ENCODE measurements at places on chromosomes 4 and X.

DNA sequence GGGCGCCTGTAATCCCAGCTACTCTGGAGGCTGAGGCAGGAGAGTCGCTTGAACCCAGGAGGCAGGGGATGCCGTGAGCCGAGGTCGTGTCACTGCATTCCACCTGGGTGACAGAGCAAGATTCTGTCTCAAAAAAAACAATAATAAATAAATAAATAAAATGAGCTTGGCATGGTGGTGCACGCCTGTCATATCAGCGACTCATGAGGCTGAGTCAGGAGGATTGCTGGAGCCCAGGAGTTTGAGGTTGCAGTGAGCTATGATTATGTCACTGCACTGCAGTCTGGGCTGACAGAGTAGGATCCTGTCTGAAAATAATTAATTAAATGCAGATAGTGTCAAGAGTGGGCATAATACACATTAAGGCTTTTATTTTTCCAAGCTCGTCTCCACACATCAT, 77.5 kb downstream of the DHRSX start:
- DNase-seq = no peak

DNA sequence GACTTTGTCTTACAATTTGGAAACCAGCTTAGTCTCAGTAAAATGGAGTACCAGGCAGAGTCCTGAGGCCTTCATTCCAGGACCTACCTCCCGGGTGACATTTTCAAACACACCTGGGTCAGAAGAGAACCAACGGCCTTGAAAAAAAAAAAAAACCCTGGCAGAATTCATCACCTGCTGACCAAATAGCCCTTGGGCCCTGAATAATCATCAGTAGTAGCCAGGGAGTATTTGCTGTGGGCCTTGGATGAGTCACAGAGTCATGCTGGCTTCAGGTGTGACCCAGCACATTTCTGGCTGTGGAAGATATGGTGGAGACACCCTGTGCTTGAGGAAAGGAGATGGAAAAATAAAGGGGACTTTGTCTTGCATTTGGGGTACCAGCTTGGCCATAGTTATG, 92.2 kb downstream of the LPAR4 start:
- DNase-seq = no peak

GRCh38 chr4:73259571-73260090, 1.0 kb upstream of the ANKRD17 start:
- DNase-seq = no peak

GRCh38 chrX:19443869-19444526, 71.3 kb downstream of the MAP3K15 start:
- DNase-seq = no peak

DNA sequence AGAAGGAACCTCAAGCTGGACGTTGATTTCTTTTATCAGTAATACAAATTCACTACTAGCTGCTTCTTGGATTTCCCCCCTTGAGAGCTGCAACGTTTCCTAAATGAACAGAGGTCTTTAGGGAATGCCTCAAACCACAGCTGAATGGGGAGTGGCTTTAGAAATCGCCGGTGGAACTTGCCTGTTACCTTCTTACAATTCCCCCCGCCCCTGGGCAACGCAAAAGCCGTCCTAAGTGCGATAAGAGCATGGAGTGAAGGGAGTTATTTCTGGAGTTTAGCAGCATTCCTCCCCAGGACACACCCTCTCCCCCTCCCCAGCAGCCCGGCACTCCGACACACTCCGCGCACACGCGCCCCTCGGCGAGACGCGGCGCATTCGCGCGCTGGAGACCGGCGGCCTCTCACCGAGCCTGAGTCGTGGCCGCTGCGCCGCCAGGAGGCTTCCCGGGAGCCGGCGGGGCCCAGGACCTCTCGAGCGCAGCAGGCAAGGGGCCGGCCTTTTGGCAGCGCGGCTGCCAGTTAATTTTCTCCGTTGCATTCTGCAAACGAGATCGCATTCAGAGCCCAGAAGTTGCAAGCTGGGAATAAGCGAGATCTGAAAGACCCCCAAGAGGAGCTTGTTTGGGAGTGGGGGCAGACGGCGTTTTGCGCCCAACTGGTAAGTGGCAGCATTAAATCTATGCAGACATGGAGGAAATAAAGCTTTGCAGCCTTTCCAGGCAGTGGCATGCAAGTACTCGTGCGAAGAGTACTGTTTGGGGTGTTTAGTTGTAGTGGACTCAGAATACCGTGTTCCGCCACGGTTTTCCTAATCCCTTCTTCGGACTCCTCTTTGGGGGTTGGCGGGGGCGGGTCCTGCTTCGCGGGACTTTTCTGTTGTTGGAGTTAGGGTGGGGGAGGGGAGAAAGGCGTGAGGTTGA, 134.7 kb downstream of the PALLD start:
- no peak for DNase-seq

DNA sequence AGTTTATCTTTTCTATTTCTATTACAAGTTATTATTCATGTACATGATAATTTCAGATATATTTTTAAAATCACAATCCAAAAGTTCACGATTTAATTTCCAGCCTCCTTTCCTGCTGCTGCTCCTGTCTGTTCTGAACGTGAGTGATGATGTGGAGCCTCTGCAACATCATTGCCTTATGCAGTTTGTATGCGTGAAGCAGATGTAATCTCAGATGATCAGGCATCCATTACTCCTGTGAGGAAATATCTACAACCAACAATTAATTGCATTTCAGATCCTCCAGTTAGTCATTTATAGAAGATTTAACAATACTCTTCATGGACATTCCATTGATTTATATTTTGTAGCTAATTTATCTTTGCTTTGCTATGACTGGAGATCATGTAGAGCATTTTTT, 668.7 kb upstream of the EPHA5 start:
- no peak for DNase-seq

GRCh38 chr4:75432683-75433082, 81.5 kb downstream of the RCHY1 start:
- no peak for DNase-seq

DNA sequence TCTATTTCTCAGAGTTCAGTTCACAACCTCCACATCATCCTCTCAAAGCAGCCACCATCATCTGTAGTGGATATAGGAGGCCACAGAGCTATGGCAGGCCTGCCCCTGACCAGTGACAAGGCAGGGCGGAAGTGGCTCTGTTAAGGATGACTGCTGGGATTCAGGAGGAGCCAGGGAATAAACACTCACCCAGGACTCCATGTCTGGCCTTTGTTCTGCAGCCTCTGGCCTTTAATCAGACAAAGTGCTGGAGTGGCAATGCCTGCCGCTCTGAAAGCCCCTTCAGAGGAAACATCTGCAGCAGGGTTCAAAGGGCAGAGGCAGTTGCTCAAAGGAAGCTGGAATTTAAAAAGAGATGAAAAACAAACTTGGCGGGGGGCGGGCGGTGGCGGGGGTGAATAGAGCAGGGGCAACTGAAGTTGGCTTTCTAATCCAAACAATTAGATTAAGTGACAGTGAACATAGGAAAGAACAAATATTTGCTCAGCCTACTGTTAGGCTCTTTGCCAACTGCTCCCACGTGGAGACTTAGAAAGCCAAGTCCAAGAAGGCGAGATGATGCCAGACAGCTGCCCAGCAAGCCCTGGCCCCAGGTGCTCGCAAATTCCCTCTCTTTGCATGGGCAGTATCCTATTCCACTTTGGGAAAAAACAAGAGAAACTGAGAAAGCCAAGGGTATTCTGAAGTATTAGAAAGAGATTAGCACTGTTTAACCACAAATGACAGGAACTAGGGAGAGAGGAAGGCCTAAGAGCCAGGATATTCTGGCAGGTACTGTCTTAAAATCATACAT, 5.5 kb downstream of the MPP1 start:
- no peak for DNase-seq

- DNase-seq = no peak
These were observed 7.2 kb downstream of the TCEAL3 start for GRCh38 chrX:103614999-103615398.

DNA sequence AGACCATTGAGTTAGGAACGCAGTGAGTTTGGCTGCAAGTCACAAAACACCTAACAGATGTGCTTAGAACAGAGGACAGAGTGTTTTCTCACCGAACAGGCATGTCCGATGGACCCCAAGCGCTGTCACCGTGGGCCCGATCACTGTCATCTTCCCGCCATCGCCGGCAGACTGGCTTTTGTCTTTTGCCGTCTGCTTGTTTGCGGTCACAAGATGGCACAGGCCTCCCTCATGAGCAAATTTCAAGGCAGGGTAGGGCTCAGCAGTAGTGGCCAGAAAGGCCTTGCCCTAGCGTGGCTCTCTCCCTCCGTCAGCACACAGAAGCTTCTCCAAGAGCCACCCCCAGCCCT, 21.4 kb upstream of the MRFAP1 start:
- DNase-seq = no peak

GRCh38 chr4:57631147-57631546, 521.0 kb upstream of the IGFBP7 start:
- no peak for DNase-seq

- no peak for DNase-seq
These were observed 26.1 kb upstream of the PRDM8 start for GRCh38 chr4:80171251-80171650.

GRCh38 chr4:108094923-108095482, 73.7 kb downstream of the LEF1 start:
- DNase-seq = no peak

DNA sequence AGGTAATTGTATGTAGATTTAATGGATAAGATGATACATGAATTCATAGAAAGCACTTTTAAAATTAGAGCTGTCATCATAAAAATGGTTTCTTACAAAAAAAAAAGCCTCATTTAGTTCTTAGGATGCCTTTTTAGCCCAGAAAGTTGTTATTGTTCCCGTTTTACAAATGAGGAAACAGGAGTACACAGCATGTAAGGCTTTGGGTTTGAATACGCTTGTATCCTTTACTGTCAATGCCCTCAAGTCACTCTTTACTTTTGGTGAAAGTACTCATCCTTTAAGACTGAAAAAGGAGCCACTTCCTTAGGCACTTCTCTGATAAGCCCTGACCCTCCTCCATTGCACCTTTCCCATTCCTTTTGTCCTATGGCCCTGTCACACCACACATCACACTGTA, 4.9 kb downstream of the EREG start:
- no peak for DNase-seq
